ENCODE measurements at places on chromosomes 3 and 15.

DNA sequence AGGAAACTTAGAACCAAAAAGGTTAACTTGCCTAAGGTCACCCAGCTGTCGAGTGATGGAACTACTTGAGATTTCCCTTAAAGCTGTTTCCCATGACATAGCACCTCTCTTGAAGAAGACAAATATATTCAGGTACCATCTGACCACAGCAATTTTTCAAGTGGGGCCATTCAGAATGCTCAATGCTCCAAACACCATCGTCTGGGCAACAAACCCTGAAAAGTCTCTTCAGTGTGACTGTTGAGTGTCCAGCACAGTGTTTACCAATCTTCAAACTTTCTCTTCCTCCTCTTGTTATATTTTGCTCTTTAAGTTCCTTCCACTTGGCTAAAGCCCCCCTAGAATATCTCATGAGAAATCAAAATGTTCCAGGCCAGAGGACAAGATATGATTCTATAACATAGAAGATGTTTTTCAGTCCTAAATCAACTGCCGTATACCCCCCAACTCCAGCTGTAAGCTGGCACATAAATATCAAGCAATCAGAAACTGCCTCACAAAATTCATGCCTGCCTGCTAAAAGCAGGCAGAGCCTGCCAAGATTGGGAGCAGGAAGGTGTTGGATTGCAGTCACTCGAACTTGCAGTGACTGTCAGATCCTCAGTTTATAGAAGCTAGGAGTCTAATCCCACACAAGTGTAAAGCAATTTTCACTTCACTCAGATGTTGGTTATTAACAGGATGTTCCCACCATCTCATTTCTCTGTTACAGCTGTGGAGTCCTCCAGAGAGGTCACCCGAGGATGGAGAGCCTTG lies 230.5 kb upstream of the MRPL3 start:
- DNase-seq, result no peak

- DNase-seq, result no peak
These were observed 88.8 kb downstream of the HES1 start for GRCh38 chr3:194224471-194225417.

- no peak for DNase-seq
These were observed 27.5 kb downstream of the BHLHE40 start for GRCh38 chr3:5006755-5007202.

DNA sequence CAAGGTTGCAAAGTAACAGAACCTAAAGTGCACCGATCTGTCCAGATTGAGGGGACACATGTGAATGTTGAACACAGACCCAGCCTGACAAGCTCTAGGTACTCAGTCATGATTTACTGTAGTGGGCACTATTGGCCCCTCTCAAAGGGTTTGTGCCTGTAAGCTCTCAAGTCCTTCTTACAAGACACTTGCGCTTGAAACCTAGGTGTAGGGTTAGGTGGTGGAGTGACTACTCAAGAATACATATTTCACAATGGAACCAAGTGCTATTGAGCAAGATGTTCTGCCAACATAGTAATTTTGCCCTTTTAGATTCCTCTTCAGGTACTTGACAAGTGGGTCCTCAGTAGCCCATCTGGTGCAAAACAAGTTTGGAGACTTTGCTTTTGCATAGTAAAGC lies 169.9 kb downstream of the AKAP13 start:
- DNase-seq, result no peak

DNA sequence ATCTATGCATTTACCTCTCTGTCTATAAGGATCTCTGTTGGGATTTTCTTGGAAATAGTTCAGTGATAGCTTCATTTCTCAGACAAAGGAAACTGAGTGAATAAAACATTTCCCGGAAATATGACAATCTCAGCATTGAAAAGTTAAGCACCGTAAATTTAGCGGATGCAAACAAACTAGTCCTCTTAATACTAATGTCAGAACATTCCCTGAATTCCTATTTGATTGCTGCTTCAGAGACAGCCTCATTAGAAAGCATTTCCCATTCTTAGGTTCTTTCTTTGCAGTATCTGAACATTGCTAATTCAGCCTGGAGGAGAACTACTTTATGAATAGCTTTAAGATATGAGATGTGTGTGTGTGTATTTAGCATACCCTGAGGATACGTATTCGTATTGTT lies 101.3 kb downstream of the NR2F2 start:
- DNase-seq, result no peak

Data from fibroblast of skin of right quadriceps (primary cell).